NCI-H345 (cell line): ENCODE measurements at places on chromosomes 13 and 19.
A peak's percentile ranks its signal among the peaks of the same experiment; 100 is the strongest.

GRCh38 chr13:49453465-49453864, 9.4 kb downstream of the SETDB2 start:
- DNase-seq, result no peak

- DNase-seq, result no peak
These were observed 247.3 kb downstream of the KCTD12 start for GRCh38 chr13:76638882-76639281.

- no peak for DNase-seq
These were observed 53.6 kb downstream of the WDFY2 start for GRCh38 chr13:51637852-51638215.

- no peak for DNase-seq
These were observed 41.6 kb upstream of the AMER2 start for GRCh38 chr13:25213715-25214114.

GRCh38 chr19:39969266-39969665, 1.7 kb upstream of the PSMC4 start:
- no peak for DNase-seq

GRCh38 chr19:41323430-41324125, 13.6 kb downstream of the CCDC97 start:
- DNase-seq, result no peak

GRCh38 chr19:55472463-55472862, 4.0 kb upstream of the ZNF628 start:
- DNase-seq, result no peak

GRCh38 chr19:8221161-8221560, 12.0 kb downstream of the CERS4 start:
- DNase-seq, result no peak

DNA sequence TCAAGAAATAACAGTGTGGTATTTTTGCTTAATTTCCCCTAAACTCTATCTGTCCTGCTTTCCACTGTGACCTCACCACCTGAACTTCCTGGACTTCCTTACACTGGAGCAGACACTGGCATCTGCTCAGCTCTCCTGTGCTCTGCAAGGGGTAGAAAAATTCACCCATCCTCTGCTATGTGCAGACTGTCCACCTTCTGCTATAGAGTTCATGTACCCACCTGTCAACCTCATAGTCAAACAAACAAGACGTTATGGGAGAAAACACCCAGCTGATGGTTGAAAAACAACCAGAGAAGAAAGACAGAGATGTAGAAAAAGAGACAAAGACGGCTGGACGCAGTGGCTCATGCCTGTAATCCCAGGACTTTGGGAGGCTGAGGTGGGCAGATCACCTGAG, 12.2 kb downstream of the LAIR1 start:
- no peak for DNase-seq

- peak; percentile 48 for DNase-seq
These were observed 528 bp downstream of the ZNF8 start for GRCh38 chr19:58279042-58279924.

- peak; percentile 31 for DNase-seq
These were observed 379.2 kb upstream of the MIR17HG start for GRCh38 chr13:90968166-90968904.

GRCh38 chr13:51681037-51681678, 96.9 kb downstream of the WDFY2 start:
- no peak for DNase-seq

DNA sequence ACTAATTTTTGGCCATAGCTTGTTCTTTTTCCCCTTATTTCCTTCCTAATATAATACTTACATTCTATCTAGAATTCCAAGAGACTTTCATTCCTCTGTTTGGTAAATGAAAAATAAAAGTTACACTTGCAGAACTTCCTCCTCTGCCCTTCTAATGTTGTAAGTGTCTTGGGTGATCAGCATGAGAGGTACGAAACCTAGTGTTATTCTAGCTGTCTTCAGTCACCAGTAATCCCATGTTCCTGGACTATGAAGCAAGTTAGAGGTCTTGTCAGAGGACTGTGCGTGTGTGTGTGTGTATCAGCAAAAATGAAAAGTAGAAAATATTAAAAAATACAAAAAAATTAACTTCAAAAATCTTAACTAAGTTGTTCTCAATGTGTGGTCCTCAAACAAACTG, 307.0 kb downstream of the SPRY2 start:
- no peak for DNase-seq

GRCh38 chr13:108895220-108895704, 265.9 kb downstream of the MYO16 start:
- peak; percentile 63 for DNase-seq

DNA sequence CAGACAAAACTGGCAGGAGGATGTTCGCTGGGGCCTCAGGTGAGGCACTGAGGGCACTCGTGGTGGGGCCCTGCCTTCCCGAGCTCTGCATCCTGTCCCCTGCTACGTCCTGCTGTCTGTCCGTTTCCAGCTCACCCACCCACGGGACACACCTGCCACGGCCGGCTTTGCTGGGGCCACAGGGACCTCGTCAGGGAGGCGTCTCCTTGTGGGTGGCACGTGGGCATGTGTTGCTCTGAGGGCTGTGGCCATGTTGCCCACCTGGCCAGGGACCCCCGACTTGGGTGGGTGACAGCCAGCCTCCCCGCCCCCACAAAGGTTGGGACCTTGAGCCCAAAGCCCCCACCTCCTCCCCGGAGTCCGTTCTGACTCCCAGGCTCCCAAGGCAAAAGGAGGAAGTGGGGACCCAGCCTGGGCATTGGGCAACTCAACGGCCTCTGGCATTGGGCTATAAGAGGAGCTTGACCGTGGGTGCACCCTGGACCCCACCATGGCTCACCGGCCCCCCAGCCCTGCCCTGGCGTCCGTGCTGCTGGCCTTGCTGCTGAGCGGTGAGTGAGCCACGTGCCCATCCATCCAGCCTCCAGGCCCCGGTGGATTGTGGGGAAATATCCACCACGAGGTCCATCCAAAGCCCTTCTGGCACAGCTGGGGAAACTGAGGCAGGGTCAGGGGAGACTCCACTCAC, at the start of gene PRTN3:
PRTN3 (plus strand) TSS at position 481 of the 688 bp plus-strand sequence; CDS start at position 491, 10 bp downstream.
- DNase-seq, result no peak

DNA sequence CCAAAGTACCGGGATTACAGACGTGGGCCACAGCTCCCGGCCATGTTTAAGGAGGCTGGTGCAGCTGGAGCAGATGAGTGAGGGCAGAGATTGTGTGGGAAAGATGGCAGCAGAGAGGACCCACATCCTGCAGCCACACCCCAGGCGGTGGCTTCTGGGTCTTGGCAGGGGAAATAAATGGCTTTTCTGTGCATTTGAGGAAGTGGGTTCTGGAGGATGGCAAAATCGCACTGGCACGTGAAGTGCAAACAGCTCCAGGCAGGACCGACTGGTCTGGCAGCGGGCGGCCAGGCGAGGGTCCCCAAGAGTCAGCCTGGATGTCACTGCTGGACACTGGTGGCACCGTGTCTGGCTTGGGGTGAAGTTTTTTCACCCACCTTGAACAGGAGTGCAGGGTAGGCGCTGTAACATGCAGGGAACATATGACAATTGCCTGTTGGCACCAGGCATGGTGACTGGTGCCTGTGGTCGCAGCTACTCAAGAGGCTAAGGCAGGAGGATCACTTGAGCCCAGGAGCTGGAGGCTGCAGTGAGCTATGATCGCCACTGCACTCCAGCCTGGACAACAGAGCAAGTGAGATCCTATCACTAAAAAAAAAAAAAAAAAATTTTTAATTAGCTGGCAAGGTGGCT, 8.4 kb downstream of the B3GNT3 start:
- no peak for DNase-seq

- DNase-seq, result no peak
These were observed 1.7 kb downstream of the SSBP4 start for GRCh38 chr19:18420930-18421329.

DNA sequence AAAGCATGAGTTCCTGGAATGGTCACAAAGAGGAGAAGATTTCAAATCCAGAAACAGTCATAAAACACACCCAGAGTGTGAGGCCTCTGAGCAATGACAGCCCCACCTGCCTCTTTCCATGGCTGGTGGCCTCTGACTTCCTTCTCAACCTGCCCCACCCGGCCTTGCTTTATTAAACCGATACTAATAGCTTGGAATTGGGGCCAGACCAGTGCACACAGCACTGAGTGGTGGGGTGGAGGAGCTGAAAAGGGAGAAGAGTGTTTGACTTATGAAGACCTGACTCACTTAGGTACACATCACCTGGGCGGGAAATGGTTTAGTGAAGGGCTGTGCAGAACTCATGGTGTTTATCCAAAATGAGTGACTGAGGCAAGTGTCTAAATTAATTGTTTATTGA, 20.7 kb upstream of the CEACAM6 start:
- peak; percentile 35 for DNase-seq

- no peak for DNase-seq
These were observed 27.1 kb downstream of the ONECUT3 start for GRCh38 chr19:1780272-1780958.

- DNase-seq, result no peak
These were observed 95.1 kb downstream of the SLC7A1 start for GRCh38 chr13:29500386-29500785.

DNA sequence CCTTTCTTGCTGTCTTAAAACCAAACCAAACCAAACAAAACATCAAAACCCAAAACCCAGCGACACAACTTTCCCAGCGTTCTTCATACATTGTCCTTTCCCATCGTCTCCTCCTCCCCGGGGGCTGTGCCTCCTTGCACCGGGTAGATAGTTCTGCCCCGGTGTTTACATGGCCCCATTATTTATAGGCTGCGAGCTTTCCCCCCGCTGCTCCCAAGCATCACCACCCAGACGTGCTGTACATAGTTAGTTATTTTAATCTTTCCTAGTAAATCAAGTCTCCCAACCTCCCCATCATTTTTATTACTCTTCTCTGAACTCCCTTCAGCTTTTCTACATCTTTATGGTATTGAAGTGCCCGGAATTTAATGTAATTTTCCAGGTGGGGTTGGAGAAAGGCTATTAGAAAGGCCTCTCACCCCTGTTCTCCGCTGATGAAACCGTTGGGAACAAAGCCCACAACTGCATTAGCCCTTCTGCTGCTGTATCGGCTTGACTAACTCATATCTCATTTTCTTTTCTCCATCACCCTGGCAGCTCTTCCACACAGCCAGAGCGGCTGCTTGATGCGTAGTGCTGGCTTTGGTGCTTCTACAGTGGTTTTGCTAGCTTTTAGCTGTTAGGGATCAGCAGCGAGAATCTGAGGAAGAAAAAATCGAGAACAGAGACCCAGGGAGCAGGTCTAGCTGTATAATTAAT, 53.1 kb downstream of the FGF9 start:
- DNase-seq, result no peak

DNA sequence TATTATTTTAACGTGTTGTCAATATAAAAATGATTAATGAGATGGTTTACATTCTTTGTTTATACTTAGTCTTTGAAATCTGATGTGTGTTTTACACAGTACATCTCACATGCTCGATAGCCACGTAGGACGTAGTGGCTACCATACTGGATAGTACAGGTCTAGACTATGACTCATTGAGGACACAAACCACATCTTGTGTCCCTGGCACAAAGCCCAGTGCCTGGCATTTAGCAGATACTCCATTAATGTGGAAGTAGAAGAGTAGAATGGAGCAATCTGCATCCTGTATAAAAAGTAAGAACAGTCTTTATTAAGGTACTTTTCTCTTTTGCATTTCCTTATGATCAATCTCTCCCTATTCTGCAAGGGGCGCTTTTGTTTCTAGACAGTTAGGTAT, 49.0 kb upstream of the FRY start:
- peak; percentile 77 for DNase-seq

GRCh38 chr13:65746406-65746921, 1483.7 kb downstream of the PCDH9 start:
- DNase-seq, result no peak

GRCh38 chr19:43895727-43896308, 39.3 kb downstream of the ZNF45 start:
- no peak for DNase-seq

GRCh38 chr13:66159511-66159910, 1070.6 kb downstream of the PCDH9 start:
- no peak for DNase-seq

DNA sequence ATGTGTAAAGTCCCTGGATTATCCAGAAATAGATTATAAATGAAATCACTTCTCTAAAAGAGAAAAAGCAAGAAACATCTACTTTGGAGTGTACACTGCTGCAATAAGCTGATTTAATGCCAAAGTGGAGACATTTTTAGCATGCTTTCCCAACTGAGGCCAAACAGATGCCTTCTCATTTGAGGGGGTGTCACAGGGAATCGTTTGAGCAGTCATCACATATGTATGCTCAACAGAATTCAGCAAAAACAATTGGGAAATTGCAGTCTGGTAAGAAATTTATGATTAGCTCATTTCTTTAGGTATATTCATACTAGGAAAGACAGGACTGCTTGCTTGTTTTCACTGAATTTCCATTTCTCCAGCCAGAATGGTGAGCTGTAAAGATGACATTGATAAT, 27.3 kb upstream of the TPP2 start:
- DNase-seq, result no peak

- DNase-seq, result no peak
These were observed 16.9 kb downstream of the UBAC2 start for GRCh38 chr13:99217461-99218110.

DNA sequence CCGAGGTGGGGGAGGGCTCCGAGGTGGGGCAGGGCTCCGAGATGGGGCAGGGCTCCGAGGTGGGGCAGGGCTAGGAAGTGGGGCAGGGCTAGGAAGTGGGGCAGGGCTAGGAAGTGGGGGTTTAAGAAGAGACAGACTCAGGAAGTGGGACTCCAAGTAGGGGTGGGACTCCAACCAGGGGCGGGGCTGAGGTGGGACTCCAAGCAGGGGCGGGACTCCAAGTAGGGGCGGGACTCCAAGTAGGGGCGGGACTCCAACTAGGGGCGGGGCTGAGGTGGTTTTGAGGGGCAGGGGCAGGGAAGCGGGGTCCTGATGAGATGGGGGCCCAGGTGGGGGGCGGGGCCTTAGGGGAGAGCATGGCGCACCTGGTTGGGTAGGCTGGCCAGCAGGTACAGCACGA, 13.6 kb downstream of the CFD start:
- no peak for DNase-seq

DNA sequence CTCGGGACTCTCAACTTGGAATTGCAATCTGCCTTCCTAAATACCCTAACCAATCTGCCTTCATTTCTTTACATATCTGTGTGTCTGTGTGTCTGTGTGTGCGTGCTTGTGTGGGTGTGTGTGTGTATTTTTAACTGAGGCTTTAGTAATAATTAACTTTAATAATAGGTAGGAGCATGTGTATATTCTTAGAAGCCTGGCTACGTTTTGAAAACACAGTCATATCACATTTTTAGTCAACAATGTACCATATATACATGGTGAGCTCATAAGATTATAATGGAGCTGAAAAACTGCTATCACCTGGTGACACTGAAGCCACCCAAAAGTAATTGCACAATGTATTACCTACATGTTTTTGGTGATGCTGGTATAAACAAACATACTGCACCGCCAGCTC, 65.4 kb upstream of the ATXN8OS start:
- no peak for DNase-seq

- DNase-seq, result no peak
These were observed 185.7 kb downstream of the VWA8 start for GRCh38 chr13:41775251-41775650.
